ENCODE measurements at places on chromosomes 7 and 10.

DNA sequence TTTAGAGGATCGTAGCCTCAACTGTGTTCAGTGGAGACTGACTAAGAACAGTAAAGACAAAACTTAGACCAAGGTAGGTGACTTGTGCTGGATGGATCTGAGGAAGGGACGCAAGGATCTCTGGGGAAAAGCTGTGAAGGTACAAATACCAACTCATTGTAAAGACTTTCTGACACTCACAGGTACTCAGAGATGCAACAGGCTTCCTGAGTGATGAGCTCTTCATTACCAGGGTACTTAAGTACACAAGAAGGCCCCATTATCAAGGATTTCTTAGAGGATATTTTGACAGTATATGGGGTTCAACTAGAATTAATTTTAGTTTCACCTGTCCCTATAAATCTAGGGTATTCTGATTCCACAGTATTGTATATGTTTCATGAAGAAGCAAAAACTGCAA is 440.7 kb downstream of the PLXDC2 start:
- no peak for DNase-seq

DNA sequence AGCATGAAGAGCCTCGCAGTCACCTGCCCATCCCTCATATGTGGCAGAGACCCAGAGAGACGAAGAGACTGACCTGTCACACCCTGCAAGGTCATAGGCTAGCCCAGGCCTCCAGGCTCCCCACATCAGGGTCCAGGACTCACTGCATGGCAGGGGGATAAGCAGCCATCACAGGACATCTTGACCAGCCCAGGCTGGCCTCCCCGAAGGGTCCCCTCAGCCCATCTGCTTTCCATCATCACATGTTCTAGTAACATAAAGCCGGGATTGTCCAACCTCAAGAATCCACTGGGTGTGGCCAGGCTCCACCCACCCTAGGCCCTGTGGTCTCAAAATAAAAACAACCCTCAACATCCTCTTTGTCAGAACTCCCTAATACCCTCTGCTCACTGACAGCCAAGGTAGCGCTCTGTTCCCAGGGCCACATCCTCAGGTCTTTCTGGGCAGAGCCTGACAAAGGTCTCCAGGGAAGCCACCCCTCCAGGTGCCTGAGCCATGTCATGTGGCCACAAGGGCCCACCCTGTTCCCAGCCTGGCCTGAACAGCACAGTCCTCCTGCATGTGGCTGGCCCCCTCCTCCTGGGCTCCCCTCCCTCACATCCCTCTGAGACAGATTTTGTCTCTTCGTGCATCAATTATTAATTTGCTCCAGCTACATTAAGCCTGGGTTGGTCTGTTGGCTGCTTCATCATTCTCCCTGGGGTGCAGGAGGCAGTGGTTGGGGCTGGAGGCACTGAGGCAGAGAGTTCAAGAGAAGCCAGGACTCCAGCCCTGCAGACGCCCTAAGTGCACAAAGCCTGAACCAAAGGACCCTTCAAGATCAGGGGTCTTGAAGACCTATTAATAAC is 131.8 kb upstream of the UNC5B start:
- DNase-seq = no peak

GRCh38 chr7:95867309-95867708 is 95.0 kb downstream of the DYNC1I1 start:
- no peak for DNase-seq

DNA sequence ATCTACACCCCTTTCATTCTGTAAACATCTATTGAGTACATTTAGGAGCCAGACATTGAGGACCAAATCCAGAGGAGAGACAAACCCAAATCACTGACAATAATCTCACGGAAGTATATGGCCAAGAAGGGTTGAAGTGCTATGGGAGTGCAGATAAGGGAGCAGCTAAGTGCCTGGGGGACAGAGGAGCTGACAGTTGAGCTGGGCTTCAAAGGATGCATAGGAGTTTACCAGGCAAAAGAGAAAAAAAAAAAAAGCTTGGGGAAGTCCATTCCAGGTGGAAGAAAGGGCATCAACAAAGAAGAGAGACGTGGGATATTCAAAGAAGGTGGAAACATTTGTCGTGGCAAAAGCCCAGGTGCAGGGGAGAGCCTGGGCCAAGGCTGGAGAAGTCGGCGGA is 60.5 kb upstream of the NANOS1 start:
- DNase-seq = no peak

DNA sequence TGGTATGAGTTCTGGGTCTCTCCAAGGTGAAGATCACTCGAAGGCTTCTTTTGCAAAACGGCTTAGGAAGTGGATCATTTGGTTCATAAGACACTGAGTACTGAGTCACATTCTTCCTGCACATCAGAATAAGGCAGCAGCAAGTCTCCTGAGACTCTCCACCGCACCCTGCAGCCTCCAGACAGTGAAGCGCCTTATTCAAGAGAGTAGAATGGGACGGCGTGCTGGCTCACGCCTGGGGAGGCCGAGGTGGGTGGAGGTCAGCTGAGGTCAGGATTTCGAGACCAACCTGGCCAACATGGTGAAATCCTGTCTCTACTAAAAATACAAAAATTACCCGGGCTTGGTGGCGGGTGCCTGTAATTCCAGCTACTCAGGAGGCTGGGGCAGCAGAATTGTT is 70.3 kb downstream of the C10orf143 start:
- no peak for DNase-seq

DNA sequence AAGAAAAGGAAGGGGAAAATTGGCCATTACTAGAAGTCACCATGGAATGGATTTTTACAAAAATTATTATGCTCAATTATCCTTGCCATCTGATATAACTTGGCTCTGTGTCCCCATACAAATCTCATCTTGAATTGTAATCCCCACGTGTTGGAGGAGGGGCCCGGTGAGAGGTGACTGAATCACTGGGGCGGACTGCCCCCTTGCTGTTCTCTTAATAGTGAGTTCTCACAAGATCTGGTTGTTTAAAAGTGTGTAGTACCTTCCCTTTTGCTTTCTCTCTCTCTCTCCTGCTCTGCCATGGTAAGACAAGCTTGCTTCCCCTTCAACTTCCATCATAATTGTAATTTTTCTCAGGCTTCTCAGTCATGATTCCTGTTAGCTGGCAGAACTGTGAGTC is 1023.6 kb downstream of the XPNPEP1 start:
- DNase-seq = no peak

DNA sequence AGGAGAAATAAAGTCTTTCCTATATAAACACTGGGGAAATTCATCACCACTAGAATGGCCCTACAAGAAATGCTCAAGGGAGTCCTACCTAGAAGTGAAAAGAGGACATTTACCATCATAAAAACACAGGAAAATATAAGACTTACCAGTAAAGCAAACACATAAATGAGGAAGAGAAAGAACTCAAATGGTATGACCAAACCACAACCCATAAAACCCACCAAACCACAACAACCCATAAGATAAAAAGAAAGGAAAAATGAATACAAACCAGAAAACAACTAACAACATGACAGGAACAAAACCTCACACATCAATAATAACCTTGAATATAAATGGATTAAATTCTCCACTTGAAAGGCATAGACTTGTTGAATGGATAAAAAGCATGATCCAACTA is 71.9 kb upstream of the DIP2C start:
- no peak for DNase-seq

- DNase-seq = no peak
These were observed 42.2 kb upstream of the A1CF start for GRCh38 chr10:50927522-50928189.

GRCh38 chr10:69407621-69408301 is 9.0 kb downstream of the TACR2 start:
- DNase-seq = no peak

DNA sequence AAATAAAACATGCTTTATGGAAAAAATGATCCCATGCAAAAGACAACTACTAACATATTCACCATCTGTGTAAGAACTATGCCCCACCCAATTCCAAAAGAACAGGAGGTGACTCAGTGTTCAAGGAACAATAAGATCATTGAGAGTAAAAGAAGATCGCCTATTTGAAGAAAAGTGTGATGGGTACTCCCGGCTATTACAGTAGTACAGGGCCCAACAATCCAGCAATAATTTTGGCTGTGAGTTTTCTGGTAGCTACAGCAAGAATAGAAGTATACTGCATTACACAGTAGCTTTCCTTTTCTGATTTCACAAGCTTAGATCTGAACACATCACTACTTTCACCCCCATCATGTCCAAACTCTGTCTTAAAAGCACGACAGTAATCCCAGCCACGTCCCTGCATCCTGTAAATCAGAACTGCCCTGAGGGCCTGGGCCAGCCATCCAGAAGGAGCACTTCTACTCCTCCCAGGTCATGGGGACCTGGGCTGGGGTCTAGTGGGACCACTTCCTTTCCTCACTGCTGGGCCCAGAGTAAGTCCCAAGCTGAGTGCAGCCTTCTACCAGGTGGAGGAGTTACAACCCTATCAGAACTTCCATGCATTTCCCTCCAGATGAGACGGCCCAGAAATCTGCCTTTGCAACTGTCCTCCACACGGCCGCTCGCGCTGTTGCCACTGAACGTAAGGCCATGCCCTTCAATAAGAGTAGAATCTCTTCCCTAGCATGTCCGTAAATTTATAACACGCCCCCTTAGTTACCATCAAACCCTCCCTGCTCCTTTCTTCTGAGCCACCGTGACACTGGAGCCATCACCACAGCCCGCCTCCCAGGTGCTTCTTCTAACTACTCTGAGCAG is 7.9 kb downstream of the ESYT2 start:
- DNase-seq = no peak
